Fibroblast of the aortic adventitia (primary cell): ENCODE measurements at places on chromosomes 3 and 15. TPM values are rescaled to one million over a fixed set of nuclear protein-coding genes. Genes with fewer than 3 reads are reported as not detected.

GRCh38 chr15:88300089-88300488 lies 43.5 kb upstream of the NTRK3 start:
- DNase-seq, result no peak

- no peak for DNase-seq
These were observed 112.7 kb downstream of the CHSY1 start for GRCh38 chr15:101138913-101139880.

The ZNF662 gene
- 0.74 and 2.6 TPM in 2 replicates for total RNA-seq

GRCh38 chr3:188683032-188683521 lies 488.7 kb upstream of the TPRG1 start:
- peak; percentile 93 for DNase-seq

DNA sequence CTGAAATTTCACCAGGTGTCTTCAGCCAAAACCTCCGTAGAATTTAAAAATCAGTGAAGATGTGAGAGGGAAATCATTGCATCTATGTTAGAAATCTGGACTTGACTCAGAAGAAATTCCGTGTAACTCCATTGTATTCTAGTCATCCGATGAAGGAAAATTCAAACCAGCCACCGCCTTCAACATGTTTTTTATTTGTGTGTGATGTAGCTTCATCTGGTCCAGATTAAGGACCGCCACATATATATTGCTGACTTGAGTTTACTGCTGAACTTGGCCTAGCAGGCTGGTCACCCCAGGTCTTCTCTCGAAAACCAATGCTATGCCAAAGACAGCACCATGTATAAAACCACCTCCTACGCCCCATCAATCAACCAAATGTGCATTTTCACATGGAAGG lies 120.9 kb downstream of the FOXP1 start:
- no peak for DNase-seq

DNA sequence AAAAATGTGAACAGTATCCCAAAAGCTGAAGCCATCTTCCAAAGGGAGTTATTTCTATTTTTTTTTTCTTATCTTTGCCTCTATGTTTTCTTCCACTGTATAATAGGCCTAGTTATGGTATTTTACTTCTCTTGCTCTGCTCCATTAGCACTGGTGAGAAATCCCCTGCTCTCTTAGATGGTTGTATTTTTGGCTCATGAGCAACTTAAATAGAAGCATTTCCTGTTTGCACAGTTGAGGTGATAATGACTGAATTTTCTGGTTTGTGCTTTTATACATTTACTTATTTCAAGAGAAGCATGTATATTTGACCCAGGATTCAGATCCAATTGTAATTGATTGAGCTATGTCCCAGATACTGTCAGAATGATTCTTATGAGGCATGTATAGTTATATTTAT lies 61.6 kb upstream of the CD200R1L start:
- no peak for DNase-seq

The GRK7 gene
- not detected in 2 replicates for total RNA-seq

DNA sequence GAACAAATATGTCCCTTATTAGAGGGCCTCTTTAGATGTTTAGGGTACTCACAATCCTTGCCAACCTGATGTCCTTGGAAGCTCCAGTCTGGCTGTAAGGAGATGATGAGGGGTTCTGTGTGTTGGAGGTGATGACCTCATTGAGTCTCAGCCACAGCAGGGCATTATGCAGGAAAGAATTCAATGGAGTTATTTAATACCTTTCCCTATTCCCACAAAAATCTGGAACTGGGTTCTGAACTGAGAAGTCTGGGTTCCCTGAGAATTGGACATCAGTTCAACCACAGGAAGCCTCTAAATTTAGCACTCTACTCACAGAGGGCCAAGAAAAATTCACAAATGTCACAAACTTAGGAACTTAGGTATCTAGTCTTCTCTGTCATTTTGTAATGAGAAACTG lies 36.9 kb downstream of the SLC35A5 start:
- DNase-seq, result peak; percentile 36

The IL5RA gene
- total RNA-seq, result 0.08 TPM in 1 of 2 replicates, not detected in the other

The FSTL1 gene
- total RNA-seq, result 765 and 870 TPM in 2 replicates

GRCh38 chr3:134809427-134810051 lies 14.5 kb downstream of the EPHB1 start:
- peak; percentile 25 for DNase-seq

GRCh38 chr15:49877873-49878521 lies 241.0 kb downstream of the ATP8B4 start:
- DNase-seq, result peak; percentile 99

DNA sequence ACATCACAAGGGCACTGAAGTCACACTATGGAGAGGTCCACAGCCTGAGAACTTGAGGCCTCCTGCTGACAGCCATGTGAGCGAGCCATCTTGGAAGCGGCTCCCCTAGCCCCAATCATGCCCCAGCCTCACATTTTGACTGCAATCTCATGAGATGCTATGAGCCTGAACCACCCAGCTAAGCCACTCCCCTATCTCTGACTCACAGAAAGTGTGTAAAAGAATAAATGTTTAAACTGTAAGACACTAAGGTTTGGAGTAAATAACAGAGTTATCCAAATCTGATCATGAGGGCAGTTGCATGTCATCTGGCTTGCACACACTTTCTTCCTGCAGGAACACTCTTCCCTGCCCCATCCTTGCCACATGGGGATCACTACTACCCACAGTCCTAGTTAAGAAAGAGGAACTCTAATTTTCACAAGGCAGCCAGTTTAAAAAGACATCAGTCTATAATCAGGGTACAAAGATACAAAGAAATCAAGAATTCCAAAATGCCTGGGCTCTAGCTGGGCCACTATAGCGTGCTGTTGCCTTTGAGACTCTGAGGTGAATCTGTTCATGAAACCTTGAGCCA lies 494.2 kb downstream of the FOXP1 start:
- DNase-seq, result no peak

GRCh38 chr15:44308415-44308814 lies 19.9 kb downstream of the GOLM2 start:
- DNase-seq, result no peak

The ALS2CL gene
- 0.16 and 0.18 TPM in 2 replicates for total RNA-seq

- DNase-seq, result peak; percentile 60
These were observed 82.8 kb downstream of the MAGI1 start for GRCh38 chr3:65955792-65956477.

The SLC9A9 gene
- total RNA-seq, result 23.8 and 32.8 TPM in 2 replicates

DNA sequence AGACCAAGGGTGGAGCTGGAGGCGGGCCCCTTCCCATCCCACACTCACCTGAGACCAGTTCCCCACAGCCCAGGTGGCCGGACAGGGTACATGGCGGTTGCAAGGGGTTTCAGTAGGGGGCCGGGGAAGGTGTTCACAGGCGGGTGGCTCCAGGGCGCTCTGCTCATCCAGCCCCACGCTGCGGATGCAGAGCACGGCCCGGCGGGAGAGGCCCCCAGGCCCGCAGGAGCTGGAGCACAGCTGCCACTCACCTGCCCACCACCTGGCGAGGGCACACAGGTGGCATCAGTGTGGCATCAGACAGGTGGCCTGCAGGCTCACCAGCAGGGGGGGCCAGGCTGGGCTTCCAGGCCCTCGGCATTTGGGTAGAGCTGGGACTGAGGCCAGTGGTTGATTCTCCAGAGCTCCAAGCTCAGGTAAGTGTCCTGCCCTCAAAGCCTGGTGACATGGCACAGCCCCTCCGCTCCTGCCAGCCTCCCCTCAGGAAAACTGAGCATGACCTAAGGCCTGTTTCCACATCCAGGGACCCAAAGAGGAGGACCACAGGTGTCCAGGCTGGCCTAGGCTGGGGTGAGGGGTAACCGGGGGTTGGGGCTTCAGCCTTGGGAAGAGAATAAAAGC lies 43.8 kb downstream of the ADAMTS7 start:
- DNase-seq, result no peak

The PIGX gene
- 28.0 and 33.5 TPM in 2 replicates for total RNA-seq

The CCR5 gene
- total RNA-seq, result not detected in 2 replicates

The SAMD7 gene
- total RNA-seq, result not detected in 2 replicates

GRCh38 chr15:63452552-63453136 lies 51.7 kb upstream of the USP3 start:
- no peak for DNase-seq

The GOLGA6L10 gene
- 0.45 and 0.49 TPM in 2 replicates for total RNA-seq

The SCAP gene
- 42.0 and 47.7 TPM in 2 replicates for total RNA-seq

DNA sequence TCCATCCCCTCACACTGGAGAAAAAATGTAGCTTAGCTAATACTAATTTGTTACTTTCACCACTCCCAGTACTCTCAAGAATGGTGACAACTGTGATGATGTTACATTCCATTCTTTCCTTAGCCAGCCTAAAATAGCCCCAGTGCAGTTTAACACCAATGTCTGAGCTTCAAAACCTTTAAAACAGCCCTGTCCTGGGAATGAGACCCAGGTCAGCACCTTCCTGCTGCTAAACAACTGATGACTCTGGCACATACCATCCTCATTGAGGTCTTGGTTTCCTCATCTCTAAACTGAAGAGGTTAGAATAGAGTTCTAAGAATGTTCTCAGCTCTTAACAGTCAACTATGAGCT lies 3.8 kb downstream of the SCAMP2 start:
- DNase-seq, result no peak

The CADPS gene
- 0.57 and 3.7 TPM in 2 replicates for total RNA-seq

The ZPLD1 gene
- 0.33 and 0.45 TPM in 2 replicates for total RNA-seq

GRCh38 chr3:17473761-17474160 lies 268.7 kb downstream of the TBC1D5 start:
- peak; percentile 50 for DNase-seq

- no peak for DNase-seq
These were observed 19.5 kb upstream of the THRB start for GRCh38 chr3:24514119-24514518.

GRCh38 chr15:89303986-89304385 lies 30.6 kb downstream of the POLG start:
- DNase-seq, result peak; percentile 9

- DNase-seq, result no peak
These were observed 146.3 kb downstream of the FMN1 start for GRCh38 chr15:33048255-33048654.

- peak; percentile 10 for DNase-seq
These were observed 800.7 kb downstream of the NAALADL2 start for GRCh38 chr3:175659670-175660350.

The STRIT1 gene
- total RNA-seq, result not detected in 2 replicates

- no peak for DNase-seq
These were observed 10.3 kb downstream of the ZBTB47 start for GRCh38 chr3:42663581-42664437.
